ENCODE measurements at places on chromosomes 13 and 19.

DNA sequence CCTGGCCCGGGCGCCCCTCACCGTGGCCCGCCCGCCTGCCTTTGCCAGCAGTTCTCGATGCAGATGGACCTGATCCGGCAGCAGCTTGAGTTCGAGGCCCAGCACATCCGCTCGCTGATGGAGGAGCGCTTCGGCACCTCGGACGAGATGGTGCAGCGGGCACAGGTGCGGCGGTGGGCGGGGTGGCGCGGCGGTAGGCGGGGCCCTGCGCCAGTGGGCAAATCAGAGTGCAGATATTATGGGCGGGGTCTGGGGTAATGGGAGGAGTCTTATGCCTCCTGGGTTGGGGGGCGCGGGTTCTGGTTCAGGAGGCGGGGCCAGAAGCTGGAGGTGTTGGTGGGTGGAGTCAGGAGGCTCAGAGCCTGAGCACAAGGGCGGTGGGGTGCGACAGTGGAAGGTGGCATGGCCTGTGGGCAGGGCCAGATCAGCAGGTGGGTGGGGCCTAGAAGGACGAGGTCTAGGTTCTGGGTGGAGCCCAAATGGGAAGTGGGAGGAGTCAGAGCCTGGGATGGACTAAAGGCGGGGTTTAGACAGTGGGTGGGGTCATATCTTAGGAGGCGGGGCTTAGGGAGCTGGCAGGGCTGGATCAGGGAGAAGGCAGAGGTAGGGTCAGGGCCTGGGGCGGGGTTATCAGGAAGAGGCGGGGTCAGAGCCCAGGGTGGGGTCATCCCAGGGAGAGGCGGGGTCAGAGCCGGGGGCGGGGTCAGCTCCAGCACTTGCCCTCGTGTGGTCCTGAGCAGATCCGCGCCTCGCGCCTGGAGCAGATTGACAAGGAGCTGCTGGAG lies 5.6 kb downstream of the APC2 start:
- peak; percentile 49 for DNase-seq

- DNase-seq: no peak
These were observed 15.4 kb downstream of the DZIP1 start for GRCh38 chr13:95629071-95629470.

DNA sequence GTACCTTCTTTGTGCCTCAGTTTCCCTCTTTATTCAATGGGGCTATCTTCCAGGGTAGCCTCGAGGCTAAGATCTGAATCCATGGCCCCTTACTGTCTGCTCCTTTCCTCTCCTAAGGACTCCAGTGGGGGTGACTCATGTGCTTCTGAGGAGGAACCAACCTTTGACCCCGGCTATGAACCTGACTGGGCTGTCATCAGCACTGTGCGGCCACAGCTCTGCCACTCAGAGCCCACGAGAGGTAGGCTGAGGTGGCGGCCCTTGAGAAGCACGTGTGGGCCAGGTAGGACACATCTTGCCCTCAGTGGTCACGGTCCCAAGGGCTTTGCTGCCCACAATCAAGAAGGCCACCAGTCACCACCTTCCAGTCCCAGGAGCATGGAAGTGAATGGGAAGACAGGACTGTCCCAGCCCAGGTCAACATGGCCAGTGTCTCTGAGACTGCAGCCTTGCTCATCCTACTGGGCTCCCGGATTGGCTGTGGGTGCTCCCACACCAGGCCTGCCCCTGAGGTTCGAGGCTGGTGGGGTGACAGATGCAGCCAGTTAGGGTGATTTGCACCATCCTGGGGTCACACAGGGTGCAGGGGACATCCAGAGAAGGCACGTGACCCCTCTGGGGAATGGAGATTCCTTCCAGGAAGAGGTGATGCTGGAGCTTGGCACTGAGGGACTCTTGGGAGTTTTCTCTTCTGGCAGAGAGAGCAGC lies 2.8 kb downstream of the TBC1D17 start:
- no peak for DNase-seq

DNA sequence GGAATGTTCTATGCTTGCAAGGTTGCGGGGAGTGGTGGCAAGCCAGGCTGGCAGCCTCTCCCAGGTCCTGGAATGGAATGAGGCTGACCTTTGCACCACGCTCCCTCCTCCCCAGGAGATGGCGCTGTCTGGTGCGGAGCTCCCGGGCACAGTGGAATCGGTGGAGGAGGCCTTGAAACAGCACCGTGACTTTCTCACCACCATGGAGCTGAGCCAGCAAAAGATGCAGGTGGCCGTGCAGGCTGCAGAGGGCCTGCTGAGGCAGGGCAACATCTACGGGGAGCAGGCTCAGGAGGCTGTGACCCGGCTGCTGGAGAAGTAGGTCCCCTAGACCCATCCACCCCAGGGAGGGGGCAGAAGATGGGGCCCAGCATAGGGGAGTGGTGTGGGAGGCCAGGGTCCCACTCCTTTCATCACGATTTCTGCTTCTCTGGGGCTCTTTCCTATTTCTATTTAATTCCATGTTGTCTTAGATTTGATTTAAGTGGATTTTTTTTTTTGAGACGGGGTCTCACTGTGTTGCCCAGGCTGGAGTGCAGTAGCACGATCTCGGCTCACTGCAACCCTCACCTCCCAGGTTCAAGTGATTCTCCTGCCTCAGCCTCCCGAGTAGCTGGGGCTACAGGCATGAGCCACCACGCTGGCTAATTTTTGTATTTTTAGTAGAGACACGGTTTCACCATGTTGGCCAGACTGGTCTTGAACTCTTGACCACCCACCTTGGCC lies 53.2 kb upstream of the SHKBP1 start:
- DNase-seq: peak; percentile 47

DNA sequence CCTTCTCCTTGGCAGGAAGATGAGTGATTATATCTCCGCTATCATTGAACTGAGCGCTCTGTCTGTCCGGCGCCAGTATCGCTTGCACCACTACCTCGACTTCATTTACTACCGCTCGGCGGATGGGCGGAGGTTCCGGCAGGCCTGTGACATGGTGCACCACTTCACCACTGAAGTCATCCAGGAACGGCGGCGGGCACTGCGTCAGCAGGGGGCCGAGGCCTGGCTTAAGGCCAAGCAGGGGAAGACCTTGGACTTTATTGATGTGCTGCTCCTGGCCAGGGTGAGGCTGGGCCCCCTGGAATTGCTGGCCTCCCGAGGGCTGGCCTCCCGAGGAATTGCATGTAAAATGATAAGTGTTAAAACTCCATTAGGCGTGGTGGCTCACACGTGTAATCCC lies 32.1 kb downstream of the CYP4F22 start:
- DNase-seq: no peak

DNA sequence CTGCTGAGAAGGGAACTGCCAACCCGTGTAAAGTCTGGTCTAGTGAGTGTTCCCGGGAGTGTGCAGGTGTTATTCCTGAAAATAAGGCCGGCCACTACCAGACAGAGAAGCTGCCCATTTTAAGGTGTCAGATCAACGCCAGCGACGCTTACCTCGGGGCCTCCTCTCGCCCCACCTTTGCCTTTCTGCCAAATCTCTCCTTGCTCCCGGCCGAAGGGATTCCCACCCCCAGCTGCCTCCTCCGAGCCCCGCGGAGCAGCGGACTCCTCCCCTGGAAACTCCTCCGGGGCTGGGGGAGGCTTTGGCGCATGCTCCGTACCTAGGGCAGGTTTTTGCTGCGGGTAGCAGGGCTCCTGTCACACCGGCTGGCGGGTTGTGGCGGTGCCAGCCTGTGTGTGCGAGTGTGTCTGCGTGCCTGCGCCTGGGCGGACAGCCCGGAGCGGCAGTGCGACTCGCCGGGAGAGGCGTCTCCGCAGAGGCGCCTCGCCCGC lies at the start of gene HS6ST3:
TSS of gene HS6ST3 (plus strand) at position 359 of the 491 bp plus-strand sequence.
- DNase-seq: no peak

GRCh38 chr19:801030-801860 lies 4.0 kb downstream of the PTBP1 start:
- DNase-seq: no peak

DNA sequence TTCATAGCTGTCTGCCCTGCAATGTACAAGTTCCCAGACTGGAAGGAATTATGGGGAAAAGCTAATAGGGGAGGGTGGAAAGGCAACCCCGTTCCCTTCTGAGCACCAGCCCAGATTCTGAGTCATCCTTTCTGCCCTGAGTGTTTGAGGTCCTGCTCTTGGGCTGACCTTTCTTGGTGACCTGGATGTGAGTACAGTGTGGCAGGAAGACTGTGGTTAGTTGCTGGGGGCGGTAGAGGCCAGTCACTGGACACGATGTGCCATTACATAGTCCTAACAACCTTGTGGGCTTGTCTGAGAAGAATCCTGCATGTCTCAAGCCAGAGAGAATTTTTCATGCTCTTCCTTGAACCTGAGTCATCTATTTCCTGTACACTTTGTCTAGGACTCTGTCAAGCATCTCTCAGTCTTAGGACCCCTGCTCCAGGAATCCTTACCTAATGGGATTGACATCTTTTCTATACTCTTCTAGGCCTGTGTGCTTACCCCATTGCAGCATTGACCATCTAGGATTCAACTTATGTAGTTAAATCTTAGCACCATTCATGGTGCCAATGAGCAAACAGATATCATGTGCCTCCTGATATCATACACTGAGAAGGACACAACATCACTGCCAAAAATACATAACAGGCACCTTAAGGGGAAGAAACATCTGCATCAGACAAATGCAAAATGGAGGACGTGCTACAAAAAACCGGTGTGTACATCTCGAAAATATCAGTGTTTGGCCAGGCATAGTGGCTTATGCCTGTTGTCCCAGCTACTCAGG lies 8.1 kb upstream of the ANGPTL4 start:
- DNase-seq: peak; percentile 99
